Ovary (tissue), 10 donors: ENCODE measurements at places on chromosomes 4 and X. TPM values are rescaled to one million over a fixed set of nuclear protein-coding genes. Genes with fewer than 3 reads are reported as not detected.

Gene NMU
- not detected for polyA plus RNA-seq

- no peak for DNase-seq
These were observed 14.3 kb downstream of the SLC10A6 start for GRCh38 chr4:86834901-86835300.

- DNase-seq: no peak
These were observed 151.2 kb downstream of the MGST2 start for GRCh38 chr4:139816856-139817255.

DNA sequence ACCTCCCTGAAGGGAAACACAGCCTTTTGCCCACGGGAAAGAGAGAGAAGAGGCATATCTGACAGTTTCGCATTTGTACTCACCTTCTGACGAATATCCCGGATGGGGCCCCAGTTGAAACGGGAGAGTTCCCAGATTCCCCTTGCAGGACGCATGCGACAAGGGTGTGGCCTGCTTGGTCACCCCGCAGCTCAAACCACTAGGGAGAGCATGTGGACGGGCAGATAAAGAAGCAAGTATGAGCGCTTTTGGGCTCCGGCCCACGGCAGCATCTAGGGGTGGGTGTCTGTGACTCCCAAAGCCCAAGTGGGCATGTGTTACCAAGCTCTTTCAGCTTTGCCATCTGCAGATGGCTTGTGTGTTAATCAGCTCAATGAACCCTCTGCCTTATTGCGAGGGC lies 70.1 kb upstream of the MED14 start:
- DNase-seq: no peak

DNA sequence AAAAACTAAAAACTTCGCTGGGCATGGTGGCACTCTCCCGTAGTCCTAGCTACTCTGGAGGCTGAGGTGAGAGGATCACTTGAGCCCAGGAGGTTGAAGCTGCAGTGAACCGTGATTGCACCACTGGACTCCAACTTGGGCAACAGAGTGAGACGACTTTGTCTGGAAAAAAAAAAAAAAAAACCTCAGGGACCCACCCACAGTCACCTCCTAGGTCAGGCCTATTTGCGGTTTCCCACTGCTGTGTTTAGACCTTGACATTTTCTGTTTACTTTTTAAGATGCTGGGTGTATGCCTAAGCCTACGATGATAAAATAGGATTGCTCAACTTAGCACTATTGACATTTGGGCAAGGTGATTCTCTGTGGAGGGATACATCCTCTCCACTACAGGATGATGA lies 197.4 kb upstream of the TBL1X start:
- no peak for DNase-seq

DNA sequence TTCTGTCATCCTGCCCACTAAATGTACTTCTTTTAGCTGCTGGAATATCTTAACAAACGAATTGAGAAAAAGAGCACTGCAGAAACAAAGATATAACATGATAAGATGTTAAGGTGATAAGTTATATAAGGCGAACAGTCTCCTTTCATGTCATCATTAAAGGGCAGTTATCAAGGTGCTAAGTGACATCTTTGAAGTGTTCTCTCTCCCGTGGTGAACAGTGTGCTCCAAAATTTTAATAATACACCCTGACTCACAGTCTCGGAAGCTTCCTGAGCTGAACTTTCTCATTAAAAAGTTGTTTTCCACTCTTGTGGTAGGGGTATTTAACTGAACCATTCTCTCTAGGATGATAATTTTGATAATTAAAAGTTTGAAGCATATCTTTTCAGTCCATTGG lies 61.6 kb downstream of the PLS3 start:
- DNase-seq: no peak

Gene SPANXA2
- not detected for polyA plus RNA-seq

GRCh38 chr4:65670331-65671031 lies at the start of gene EPHA5:
EPHA5 (minus strand) TSS chr4:65670489; CDS start chr4:65669742, 747 bp downstream.
- peak; percentile 88 for DNase-seq

- peak; percentile 29 for DNase-seq
These were observed 22.1 kb downstream of the PIR start for GRCh38 chrX:15471028-15471427.

DNA sequence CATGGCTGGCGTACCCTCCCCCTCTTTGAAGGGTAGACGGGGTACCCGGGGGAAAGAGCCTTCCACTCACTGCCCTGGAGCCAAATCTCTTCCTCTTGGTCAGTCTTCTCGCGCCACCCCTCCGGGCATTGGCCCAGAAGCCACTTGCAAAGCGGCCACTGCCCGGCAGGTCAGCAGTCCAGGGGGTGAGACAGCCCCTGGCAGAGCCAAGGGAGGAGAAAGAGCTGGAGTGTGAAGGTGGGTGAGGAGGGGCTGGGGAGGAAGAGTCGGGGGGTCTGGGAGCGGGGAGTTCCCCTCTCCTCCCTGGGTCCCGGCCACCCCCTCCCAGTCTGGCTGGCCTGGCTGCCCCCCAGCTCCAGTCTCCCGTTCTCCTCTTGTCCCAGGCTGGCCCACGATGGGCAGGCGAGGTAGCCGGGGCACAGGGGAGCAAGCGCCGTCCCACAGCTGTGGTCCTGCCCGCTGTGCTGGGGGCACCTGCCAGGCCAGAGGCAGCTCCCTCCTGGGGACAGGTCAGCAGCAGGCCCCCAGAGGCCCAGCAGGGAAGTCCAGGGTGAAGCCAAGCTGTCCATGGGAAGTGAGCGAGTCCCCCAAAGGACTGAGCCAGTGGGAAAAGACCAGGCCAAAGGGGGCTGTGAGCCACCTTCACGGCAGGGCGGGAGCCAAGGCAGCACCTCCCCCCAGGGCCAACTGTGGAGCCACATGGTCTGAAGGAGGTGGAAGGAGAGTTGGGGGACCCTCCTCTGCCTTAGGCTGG lies 21.6 kb upstream of the DUSP9 start:
- DNase-seq: no peak

Gene AMTN
- polyA plus RNA-seq: not detected

GRCh38 chr4:76981644-76982043 lies 32.1 kb downstream of the SEPTIN11 start:
- DNase-seq: no peak

DNA sequence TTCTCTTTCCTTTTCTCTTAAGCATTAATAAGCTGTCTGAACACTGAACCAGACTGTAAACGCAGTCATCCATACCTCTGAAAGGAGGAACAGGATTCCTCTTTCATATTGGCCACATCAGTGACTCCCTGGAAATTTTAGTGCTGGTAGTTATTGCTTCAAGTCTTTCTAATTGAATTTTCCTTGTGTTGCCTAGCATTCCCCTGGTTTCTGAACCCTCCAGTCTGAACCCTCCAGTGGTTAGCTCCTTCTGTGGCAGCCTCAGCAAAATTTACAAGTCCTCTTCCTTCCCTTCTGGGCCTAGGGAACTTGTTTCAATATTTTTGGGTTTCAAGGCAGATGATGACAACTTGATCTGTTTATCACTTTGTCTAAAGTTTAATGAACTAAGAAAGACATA lies 7.9 kb downstream of the SPARCL1 start:
- no peak for DNase-seq

DNA sequence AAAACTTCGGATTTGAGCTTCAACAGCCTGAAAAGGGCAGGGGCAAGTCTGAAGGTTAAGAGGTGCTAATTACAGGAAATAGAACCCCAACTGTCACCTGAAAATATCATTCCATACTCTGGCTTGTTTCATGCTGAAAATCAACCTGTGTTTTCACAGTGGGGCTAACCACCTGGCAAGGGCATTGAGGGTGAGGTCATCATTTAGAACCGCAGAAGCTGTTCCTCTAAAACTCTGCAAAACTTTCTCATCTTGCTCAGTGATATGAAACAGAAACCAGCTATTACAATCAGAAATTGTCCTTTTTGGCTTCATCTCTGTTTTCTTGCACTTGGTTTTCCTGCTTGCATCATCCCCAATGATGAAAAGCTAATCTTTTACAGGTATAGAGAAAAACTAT lies 247.6 kb downstream of the DCLK2 start:
- no peak for DNase-seq

DNA sequence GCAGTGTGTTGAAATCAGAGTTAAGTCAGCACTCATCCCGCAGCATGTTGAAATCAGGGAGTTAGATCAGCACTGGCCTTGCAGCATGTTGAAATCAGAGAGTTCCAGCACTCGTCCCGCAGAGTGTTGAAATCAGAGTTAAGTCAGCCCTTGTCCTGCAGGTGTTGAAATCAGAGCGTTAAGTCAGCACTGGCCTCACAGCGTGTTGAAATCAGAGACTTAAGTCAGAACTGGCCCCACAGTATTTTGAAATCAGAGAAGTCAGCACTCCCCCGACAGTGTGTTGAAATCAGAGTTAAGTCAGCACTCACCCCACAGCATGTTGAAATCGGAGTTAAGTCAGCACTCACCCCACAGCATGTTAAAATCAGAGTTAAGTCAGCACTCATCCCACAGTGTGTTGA lies 10.9 kb upstream of the UVSSA start:
- no peak for DNase-seq

Gene TBC1D8B
- polyA plus RNA-seq: 4.6 TPM

Gene ZFP92
- polyA plus RNA-seq: 2.7 TPM

DNA sequence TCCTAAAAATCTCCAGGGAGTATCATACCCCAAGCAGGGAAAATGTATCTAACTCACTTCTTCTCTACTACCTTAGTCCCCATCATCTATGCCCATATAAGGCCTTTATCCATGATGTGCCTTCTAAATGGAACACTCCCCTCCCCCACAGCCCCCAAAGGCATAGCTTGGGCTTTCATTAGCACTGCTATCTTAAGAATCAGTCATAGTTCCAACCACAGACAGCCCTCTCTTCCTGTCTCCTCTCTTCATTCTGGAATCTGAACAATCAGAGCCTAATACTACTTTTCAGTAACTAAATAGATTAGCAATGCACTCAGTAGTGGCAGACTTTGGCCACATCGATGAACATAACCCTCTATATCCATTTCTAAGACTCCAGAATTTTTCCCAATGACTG lies 313.2 kb upstream of the DKK2 start:
- DNase-seq: no peak

DNA sequence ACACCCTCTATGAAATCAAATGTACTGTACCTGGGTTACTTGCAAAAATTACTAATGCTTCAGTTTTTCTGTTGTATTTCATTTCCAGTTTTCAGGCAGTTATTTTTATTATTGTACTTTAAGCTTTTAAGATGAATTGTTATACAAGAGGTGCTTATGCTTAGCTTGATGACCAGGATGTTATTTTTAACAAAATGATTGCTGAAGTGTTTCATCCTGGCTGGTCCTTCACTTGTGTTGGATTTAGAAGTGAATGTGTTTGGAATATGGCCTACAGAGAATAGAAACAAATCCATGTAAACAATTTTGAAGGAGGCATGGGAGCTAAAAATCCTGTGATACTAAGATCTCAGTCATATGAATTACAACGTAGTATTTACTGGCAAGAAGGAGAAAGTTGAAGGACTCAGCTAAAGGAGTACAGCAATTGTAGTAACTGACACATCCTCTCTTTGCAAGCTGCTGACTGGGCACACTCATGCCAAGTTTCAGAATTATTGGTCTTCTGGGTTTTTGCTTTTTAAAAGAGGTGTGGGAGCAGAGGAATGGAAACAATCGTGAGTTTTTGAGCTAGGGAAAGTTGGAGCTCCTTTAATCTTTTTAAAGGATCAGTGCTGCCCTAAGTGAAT lies 9.2 kb downstream of the UBE2A start:
- DNase-seq: no peak

Gene MGAT4D
- not detected for polyA plus RNA-seq

- no peak for DNase-seq
These were observed 127.3 kb upstream of the WDR1 start for GRCh38 chr4:10243856-10244255.

- DNase-seq: no peak
These were observed 138.8 kb upstream of the MSX1 start for GRCh38 chr4:4720646-4721045.

- no peak for DNase-seq
These were observed 72.9 kb upstream of the DIAPH2 start for GRCh38 chrX:96611619-96612362.

Gene TLR3
- 2.2 TPM for polyA plus RNA-seq

- DNase-seq: no peak
These were observed 85.5 kb upstream of the ATOH1 start for GRCh38 chr4:93743022-93743421.

GRCh38 chr4:97396097-97396496 lies 747.2 kb downstream of the STPG2 start:
- DNase-seq: no peak

GRCh38 chr4:77734928-77735327 lies 84.2 kb downstream of the CNOT6L start:
- DNase-seq: no peak

GRCh38 chr4:121822796-121823504 lies 733 bp downstream of the CCNA2 start:
- peak; percentile 15 for DNase-seq

DNA sequence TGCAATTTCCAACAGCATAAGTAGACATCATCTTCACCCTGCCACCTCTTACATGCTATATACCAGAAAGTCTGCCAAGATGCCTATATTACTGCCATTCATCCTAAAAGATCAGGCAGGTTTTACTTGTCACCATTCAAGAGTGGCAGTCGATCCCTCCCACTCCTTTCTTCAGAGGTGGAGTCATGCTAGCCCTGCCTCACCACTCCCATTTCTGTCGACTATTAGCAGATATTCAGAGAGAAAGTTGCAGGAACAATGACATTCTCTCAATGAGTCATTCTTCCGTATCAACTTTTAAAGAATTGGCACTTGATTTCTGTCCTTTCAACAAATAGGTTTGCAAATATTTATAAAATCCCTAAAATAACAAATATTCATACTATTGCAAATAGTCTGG lies 1060.1 kb downstream of the ADGRL3 start:
- DNase-seq: no peak

DNA sequence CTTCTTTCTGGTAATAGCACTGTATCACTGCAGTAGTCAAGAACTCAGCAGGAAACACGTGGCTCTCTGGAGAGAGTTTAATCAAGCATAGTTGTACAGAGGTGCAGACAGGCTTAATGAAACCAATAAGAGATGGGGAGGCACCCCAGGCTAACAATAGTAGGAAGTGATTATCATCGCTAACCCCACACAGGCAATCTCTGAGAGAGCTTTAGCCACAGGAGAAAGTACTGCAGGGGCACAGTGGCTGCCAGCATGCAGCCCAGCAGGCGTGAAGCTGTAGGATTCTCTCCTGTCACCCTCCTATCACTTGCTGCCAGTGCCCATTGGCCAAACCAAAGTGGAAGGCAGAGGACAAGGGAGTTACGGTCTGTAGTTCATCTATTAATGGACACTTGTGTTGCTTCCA lies 450.0 kb upstream of the RASGEF1B start:
- no peak for DNase-seq

DNA sequence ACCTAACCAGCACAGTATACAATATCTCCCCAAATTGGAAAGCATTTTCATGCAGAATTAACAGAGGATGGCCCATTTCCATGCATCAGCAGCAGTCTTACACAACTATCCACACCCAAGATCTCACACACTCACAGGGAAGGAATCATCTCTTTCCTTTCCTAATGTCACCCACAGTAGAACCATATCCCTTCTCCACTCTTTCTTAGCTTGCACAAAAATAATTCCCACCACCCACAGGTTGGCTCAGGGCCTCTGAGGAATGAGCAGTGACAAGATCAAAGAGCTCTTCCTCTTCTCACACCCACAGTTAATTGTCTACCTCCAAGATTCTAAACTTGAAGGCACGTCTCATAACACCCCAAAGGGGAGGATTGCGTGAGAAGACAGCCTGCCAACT lies 217.7 kb upstream of the VEGFC start:
- no peak for DNase-seq

Gene NUDT11
- polyA plus RNA-seq: 7.5 TPM

Gene SMPX
- polyA plus RNA-seq: 0.62 TPM

GRCh38 chrX:150150076-150150779 lies 211.9 kb upstream of the EOLA2 start:
- DNase-seq: no peak

GRCh38 chr4:21177871-21178270 lies 477.6 kb downstream of the PACRGL start:
- no peak for DNase-seq

Gene RAI2
- polyA plus RNA-seq: 43.6 TPM
